ENCODE measurements at places on chromosomes 6 and 20. TPM values are rescaled to one million over a fixed set of nuclear protein-coding genes. Genes with fewer than 3 reads are reported as not detected.
A peak's percentile ranks its signal among the peaks of the same experiment; 100 is the strongest.

DNA sequence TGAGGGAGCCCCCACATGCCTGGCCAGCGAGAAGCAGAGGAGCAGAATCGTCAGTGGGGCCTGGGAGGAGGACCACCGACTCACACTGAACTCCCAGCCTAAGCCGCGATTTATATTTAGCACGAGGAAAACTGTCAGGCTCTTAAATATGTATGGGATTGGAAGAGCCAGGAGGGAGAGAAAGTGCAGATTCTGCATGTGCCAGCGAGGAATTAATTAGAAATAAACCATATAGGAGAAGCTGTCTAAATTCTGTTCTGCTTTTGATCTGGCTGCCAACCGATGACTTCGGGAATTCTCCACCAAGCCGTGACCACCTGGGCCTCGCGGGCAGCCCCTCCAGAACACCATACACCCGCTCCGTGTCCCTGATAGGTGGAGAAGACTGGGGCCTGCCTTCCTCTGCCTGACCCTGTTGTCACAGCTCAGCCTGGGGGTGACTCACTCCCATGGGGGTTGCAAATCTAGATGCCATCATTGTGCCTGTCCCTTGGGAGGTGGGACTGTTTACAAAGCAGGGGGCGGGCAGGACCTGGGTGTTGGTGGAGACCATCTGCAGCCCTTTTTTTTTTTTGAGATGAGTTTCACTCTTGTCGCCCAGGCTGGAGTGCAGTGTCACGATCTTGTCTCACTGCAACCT lies 91.1 kb upstream of the PMEPA1 start:
- H3K36me3 ChIP-seq: no peaks in the 10 kb centered on the region
- DNase-seq: no peak
- H3K4me1 ChIP-seq: no peaks in the 10 kb centered on the region
- H3K27me3 ChIP-seq: peaks cover 4% of the 10 kb centered on the region
- no peak overlapping the region for H3K4me3 ChIP-seq

DNA sequence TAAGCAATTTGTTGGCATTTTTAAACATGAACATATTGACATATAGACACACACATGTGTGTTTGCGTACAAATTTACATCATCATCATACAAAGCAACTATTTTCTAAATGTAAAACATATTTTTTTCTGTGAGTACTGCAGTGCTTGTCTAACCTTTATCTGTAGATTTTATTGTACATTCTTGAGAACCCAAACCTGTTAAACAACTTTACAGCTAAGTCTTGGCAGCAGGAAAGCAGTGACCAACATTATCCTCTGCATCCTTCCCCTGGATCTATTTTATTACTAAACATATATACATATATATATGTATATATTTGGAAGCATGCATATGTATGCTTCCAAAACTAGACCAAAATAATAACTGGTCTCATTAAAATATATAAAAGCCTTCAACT lies 10.4 kb upstream of the PLCB1 start:
- no peak overlapping the region for H3K27ac ChIP-seq
- H3K27me3 ChIP-seq: peaks cover 18% of the 10 kb centered on the region
- no peak overlapping the region for H3K4me3 ChIP-seq
- no peaks in the 10 kb centered on the region for H3K4me1 ChIP-seq
- no peaks in the 10 kb centered on the region for H3K36me3 ChIP-seq

The FAM217A gene
- total RNA-seq: not detected

The CDC25B gene
- 75.5 TPM for total RNA-seq

DNA sequence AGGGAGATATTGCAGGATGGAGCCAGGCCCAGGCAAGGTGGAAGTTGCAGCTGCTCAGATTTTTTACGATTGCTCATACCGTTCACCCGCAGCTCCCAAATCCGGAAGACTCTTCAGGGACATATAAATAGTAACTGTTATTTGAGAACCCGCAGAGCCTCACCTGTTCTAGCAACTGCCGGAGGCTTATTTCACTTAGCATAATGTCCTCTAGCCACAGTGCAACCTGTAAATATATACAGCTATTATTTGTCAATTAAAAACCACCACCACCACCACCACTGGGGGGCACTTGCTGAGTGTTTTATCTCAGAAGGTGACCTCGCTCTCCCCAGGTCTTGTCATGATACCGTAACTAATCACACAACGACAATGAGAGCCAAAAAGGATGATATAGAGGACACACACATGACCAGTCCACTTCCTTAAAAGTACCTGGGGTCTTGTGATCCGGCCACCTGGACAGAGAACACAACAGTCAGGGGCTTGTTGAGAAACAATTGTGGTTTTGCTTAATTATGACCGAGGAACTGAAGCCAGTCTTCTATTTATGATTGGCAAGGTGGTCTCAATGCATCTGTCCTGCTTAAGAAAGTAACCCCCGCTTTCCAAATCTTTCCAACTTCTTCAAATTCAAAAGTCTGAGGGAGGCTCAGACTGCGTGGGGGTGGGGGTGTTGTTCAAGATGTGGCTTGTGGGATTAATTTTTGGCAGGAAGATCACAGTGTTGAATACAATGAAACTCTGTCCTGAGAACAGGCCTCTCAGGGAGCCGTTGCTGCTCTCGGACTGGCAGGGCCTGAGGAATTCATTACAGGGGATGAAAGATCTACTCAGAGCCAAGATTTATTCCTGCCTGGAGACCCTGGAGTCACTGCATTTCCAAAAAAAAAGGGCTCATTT lies 107.7 kb upstream of the PRND start:
- peaks cover 5% of the 10 kb centered on the region for H3K27me3 ChIP-seq
- peak; percentile 83 for DNase-seq
- no peak overlapping the region for H3K27ac ChIP-seq
- H3K4me3 ChIP-seq: no peak overlapping the region

DNA sequence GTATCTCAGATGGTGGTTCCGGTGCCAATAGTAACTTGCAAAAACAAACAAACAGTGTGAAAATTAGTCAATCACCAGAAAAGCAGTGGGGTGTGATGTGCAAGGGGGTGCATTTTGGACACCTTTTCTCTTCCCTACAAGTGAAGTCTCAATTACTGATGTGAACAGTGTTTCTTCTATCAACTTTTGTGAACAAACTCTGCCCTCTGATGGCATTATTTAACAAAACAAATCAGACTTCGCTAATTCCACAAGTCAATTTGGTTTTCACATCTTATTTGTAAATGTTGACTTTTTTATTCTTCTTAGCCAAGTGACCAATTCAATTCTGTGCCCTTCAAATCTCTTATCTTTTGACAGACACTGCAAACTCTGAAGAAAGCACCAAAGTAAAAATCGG lies 212.2 kb downstream of the UST start:
- no peak overlapping the region for H3K4me3 ChIP-seq
- no peak overlapping the region for H3K27ac ChIP-seq
- DNase-seq: no peak

- DNase-seq: no peak
- no peak overlapping the region for H3K4me3 ChIP-seq
- no peaks in the 10 kb centered on the region for H3K36me3 ChIP-seq
- H3K4me1 ChIP-seq: no peaks in the 10 kb centered on the region
Measured at GRCh38 chr6:17932330-17932852, 55.0 kb downstream of the KIF13A start.

GRCh38 chr6:40302856-40303454 lies 284.2 kb downstream of the LRFN2 start:
- H3K27ac ChIP-seq: no peak overlapping the region
- DNase-seq: no peak
- H3K4me3 ChIP-seq: no peak overlapping the region
- H3K36me3 ChIP-seq: no peaks in the 10 kb centered on the region
- peaks cover 26% of the 10 kb centered on the region for H3K27me3 ChIP-seq

- DNase-seq: peak; percentile 79
- H3K27ac ChIP-seq: peak overlapping the region; percentile 46
- H3K4me1 ChIP-seq: peaks cover 32% of the 10 kb centered on the region
- peaks cover 57% of the 10 kb centered on the region for H3K27me3 ChIP-seq
- H3K4me3 ChIP-seq: no peak overlapping the region
Measured at GRCh38 chr6:148758492-148758891, 11.7 kb downstream of the UST start.

- peaks cover 8% of the 10 kb centered on the region for H3K4me1 ChIP-seq
- H3K27ac ChIP-seq: no peak overlapping the region
- H3K4me3 ChIP-seq: no peak overlapping the region
- H3K27me3 ChIP-seq: no peaks in the 10 kb centered on the region
- no peaks in the 10 kb centered on the region for H3K36me3 ChIP-seq
- no peak for DNase-seq
Measured at GRCh38 chr6:117501722-117502121, 19.2 kb downstream of the DCBLD1 start.

DNA sequence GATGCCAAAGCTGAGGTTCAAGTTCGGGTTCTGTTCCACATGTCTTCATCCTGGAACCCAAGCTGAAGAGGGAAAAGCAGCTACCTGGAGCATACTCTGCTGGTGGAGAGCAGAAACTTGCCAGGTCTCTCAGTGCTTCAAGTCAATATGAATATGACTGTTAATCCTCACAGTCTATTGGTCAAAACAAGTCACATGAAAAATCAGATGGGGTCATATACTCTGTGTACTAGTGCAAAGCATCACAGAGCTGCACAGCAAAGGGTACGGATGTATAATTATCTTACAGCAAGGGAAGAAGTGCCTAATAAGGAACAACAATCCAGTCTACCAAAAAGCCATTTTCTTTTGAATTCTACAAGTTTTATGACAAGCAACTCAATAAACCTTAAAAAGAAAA lies 11.6 kb downstream of the NCOA7 start:
- peaks cover 48% of the 10 kb centered on the region for H3K4me1 ChIP-seq
- H3K27me3 ChIP-seq: no peaks in the 10 kb centered on the region
- H3K4me3 ChIP-seq: no peak overlapping the region
- no peak overlapping the region for H3K27ac ChIP-seq
- H3K36me3 ChIP-seq: peaks cover 41% of the 10 kb centered on the region
- DNase-seq: peak; percentile 54

- no peaks in the 10 kb centered on the region for H3K36me3 ChIP-seq
- no peak for DNase-seq
- H3K27ac ChIP-seq: no peak overlapping the region
- no peaks in the 10 kb centered on the region for H3K4me1 ChIP-seq
Measured at GRCh38 chr20:41956338-41957074, 338.3 kb upstream of the CHD6 start.

The PERP gene
- 4.8 TPM for total RNA-seq

The LRRC1 gene
- 2.3 TPM for total RNA-seq

DNA sequence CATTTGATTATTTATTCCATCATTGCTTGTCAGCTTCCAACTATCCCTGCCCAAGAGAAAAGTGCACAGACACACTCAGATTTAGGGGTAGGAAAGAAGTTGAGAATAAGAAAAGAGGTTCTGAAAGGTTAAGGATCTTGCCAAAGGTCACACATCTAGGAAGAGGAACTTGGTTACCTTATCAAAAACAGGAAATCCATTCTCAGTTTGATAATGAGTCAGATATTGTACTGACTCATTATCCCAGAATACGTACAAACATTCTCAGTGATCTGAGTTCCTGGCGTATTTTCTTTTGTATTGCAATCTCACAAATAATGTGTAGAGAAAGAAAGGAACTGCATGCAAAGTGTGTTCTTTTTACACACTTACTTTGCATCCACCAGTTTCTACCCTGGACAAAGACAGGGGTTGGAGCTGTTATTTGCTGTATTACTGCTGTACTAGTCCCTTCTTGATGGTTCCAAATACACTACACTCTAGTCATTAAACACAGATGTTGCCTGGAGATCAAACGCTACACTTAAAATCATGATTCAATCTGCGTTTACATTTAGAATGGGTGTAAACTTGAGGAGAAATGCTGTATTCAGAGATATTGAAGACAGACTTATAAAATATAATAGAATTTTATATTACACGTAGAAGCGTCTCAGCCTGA lies 545.7 kb downstream of the PRKN start:
- H3K4me3 ChIP-seq: no peak overlapping the region
- no peak overlapping the region for H3K27ac ChIP-seq
- no peaks in the 10 kb centered on the region for H3K36me3 ChIP-seq
- no peak for DNase-seq
- no peaks in the 10 kb centered on the region for H3K27me3 ChIP-seq

GRCh38 chr20:54793291-54793992 lies 318.0 kb downstream of the DOK5 start:
- H3K36me3 ChIP-seq: no peaks in the 10 kb centered on the region
- no peak overlapping the region for H3K4me3 ChIP-seq
- no peaks in the 10 kb centered on the region for H3K4me1 ChIP-seq
- no peak for DNase-seq

The CST2 gene
- not detected for total RNA-seq

- no peak for DNase-seq
- no peak overlapping the region for H3K27ac ChIP-seq
- H3K27me3 ChIP-seq: no peaks in the 10 kb centered on the region
- H3K4me1 ChIP-seq: no peaks in the 10 kb centered on the region
- no peak overlapping the region for H3K4me3 ChIP-seq
- H3K36me3 ChIP-seq: no peaks in the 10 kb centered on the region
Measured at GRCh38 chr6:54493138-54493537, 184.9 kb downstream of the TINAG start.

The HLA-DQA1 gene
- total RNA-seq: 3.6 TPM

GRCh38 chr20:31923388-31924331 lies 28.2 kb downstream of the PDRG1 start:
- no peaks in the 10 kb centered on the region for H3K36me3 ChIP-seq
- DNase-seq: no peak
- H3K4me1 ChIP-seq: peaks cover 2% of the 10 kb centered on the region

The AARS2 gene
- 22.4 TPM for total RNA-seq

GRCh38 chr6:131955876-131956275 lies 4.7 kb upstream of the CCN2 start:
- no peaks in the 10 kb centered on the region for H3K36me3 ChIP-seq
- no peak for DNase-seq
- no peak overlapping the region for H3K4me3 ChIP-seq
- H3K27ac ChIP-seq: no peak overlapping the region

DNA sequence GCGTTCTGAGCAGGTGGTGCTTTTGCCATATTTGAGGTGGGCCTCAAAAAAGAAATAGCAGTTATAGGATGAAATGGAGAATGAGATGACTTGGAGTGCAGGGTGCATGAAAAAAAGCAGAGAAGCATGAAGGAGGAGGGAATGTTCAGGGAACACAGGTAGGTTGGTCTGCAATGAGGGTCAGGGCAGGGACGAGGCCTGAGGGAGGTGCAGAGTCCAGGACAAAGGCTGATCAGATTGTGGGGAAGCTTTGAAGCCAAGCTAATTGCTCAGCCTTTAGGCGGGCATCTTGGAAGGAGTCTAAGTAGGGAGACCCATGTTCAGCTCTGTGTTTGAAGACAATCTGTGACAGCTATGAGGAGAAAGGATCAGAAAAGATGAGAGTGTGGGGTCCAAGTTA lies 12.0 kb downstream of the TRAM2 start:
- DNase-seq: no peak
- no peaks in the 10 kb centered on the region for H3K36me3 ChIP-seq
- peaks cover 11% of the 10 kb centered on the region for H3K4me1 ChIP-seq
- no peak overlapping the region for H3K4me3 ChIP-seq
- H3K27ac ChIP-seq: no peak overlapping the region

DNA sequence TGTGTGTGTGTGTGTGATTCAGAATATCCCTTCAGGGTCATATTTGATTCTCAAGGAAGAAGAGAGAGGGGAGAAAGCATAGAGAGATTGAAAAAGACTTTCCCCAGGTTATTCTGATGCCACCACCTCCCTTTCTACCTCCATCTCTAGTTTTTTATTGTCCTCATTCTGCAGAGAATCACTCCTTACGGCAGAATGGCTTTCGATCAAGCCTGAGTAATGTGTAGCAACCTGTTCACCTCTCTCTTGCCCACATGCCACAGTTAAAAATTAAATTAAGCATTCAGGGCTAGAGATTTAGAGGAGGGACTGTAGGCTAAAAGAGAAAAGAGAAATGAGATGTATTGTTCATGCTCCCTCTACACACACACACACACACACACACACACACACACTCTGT lies 18.1 kb downstream of the KLHL32 start:
- DNase-seq: no peak
- peaks cover 2% of the 10 kb centered on the region for H3K36me3 ChIP-seq
- H3K4me3 ChIP-seq: no peak overlapping the region
- peaks cover 12% of the 10 kb centered on the region for H3K4me1 ChIP-seq
- no peak overlapping the region for H3K27ac ChIP-seq
- peaks cover 5% of the 10 kb centered on the region for H3K27me3 ChIP-seq

Data from activated CD4-positive, alpha-beta T cell treated with anti-CD3 and anti-CD28 coated beads, Interleukin-2, amount 10 ng/mL, durations not matched to agents 24 days and 14 days (primary cell).